ENCODE measurements at places on chromosomes 12 and 14.

DNA sequence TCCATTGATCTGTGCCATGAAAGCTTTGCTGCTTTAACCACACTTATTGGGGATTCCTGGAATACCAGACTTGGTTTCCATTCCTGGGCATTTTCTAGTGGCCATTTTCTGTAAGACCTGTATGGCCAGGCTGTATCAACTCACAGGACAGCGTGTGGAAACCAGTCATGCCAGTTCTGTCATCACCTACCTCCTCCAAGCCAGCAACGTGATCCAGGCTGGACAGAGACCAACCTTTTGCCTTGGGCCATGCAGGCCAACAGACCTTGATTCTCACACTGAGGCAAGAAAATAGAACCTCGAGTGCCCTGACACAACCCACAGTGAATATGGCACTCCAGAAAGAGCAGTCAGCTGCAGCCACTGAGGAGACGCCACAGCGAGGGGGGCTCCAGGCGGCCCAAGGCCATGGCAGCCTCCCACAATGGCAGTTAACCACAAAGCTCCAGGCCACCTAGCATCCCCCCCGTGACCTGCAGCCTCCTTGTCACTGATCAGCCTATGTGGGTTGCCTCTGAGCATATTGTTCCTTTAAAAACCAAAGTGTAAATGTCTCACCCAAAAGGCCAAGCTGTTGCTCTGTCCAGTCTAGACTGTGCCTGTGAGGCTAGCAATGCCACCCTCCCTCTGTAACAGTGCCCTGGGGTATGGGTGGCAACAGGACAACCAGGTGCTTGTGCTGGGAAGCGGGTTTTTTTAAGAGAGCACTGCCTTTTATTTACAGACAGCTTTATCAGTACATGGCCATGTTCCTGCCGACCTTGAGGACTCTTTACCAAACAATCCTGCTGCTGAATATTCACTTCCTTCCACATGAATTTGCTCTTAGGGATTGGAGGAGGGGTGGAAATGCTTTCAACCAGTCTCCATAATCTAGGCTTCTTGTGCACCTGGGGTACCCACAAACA, 168.7 kb upstream of the HIF1A start:
- no peak for DNase-seq

DNA sequence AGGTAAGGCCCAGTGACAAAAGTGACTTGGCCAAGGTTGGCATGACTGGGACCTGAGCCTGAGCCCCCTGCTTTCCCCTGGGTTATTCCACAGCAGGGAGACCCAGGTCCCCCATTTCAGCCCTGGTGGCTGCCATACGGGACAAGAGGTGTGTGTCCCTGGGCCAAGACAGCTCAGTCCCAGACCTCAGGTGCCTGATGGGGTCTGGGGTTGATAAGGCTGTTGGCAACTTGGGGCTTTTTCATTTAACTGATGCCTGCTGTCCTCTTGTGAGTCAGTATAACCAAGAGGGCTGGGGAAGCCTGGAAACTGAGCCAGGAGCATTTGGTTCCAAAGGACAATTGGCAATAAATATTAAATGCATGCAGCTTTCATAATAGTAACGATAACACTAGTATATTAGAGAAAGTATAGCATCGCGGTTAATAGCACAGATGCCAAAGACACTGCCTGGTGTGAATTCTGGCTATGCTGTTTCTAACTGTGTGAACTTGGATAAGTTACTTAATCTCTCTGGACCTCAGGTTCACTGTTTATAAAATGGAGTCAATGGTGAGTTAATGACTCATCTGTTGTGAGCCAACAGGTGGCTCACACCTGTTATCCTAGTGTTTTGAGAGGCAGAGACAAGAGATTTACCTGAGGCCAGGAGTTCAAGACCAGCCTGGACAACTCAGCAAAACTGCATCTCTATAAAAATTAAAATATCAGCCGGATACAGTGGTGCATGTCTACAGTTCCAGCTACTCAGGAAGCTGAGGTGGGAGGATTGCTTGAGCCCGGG, 898 bp downstream of the SDSL start:
- no peak for DNase-seq

DNA sequence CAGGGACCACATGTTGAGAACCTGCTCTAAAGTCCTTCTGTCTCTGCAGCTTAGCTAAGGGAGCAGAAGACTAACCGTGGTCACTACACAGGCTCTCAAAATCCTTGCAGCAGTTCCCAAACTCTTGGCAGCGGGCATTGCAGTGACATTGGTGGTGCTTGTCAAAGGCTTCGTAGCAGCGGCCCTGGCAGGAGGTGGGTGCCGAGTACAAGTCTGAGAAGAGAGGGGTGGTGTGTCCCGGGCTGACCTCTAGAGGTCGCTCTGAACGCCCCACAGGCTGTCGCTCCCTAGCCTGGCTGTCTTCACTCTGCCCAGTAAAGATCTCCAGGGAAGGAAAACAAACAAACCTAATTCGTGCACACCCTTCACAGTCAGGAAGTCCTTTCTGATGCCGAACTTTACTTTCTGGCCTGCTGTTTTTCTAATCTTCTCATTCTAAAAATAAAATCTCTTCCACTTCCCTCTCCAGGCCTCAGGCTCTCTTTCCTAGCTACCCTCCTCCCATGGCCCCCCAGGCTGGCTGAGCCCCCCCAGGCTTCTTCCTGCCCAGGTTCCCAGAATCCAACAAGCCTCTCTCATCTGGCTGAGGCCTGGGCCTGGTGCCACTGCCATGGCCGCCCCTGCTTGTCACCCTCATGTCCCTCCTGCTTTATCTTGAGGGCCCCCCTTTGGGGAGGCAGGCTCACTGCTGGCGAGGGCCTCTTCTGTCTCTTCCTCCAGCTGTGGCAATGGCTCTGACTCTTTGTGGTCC, 7.7 kb downstream of the ENDOU start:
- no peak for DNase-seq

- no peak for DNase-seq
Observed at GRCh38 chr14:52002542-52002941, 13.2 kb downstream of the RTRAF start.

GRCh38 chr12:52356031-52356761, 11.1 kb downstream of the KRT85 start:
- DNase-seq, result no peak

GRCh38 chr12:65963862-65964240, 139.6 kb downstream of the HMGA2 start:
- DNase-seq, result no peak

- no peak for DNase-seq
Observed at GRCh38 chr12:18222699-18223098, 38.6 kb upstream of the PIK3C2G start.

DNA sequence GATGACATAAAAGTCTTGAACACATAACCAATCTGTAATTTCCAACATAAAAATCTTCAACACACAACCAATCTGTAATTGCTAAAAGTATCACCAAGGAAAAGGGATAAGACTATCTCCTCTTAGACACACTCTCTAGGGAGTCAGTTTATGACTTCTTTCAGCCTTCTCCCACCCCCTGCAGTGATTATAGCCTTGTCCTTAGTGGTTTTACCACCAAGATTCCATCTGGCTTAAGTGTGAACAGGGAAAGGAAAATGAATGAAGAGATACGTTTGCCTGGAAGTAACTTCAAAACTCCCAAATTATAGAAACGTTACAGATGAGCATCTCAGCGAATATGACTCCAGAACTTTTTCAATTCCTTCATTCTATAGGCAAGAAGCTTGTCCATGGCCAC, 136.2 kb upstream of the RASSF8 start:
- DNase-seq, result no peak

DNA sequence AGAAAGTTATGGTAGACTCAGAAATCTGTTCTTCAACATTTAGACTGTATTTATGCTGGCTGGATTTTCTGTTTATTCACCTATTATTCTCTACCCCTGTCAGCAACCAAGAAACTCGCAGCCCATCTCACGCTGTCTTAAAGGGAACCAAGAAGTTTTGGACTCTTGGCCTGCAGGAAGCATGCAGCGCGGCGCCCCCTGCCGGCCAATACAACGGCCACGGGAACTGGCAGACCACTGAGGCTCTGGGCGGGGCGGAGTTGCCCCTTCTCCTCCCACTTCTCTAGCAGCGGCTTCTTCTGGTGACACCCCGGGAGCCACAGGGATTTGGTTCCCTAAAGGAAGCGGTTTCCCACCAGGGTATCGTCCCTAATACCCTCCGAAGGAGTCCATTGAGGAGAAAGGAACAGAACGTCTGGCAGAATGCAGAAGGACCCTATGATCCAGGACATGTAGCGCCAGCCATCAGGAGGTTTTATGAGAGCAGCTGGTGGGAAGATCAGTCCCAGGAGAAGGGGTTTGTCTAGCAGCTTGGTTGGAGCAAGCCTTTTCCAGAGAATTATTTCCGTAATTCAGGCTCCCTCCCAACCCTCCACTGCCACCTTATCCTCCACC, 21.0 kb upstream of the RNASE2 start:
- DNase-seq, result no peak

DNA sequence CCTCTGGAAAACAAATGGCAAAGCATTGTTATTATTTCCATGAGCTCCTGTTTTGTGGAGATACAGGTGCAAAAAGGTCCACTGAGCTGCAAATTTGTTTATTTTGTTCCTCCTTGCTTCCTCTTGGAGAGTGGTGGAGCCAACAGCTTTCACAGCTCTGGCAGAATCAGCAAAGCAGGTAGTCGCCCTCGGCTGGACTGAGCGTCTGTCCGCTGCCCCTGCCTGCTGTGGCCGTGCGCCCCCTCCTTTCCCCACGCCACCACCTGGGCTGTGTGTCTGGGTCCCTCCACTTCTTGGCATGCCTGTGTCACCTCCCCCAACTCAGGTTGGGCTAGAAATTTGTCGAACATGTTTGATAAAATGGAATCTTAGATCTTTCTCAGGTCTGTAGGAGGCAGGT, 188.2 kb downstream of the TSPAN9 start:
- DNase-seq, result no peak

GRCh38 chr14:91654836-91655235, 77.0 kb downstream of the CATSPERB start:
- DNase-seq, result no peak

DNA sequence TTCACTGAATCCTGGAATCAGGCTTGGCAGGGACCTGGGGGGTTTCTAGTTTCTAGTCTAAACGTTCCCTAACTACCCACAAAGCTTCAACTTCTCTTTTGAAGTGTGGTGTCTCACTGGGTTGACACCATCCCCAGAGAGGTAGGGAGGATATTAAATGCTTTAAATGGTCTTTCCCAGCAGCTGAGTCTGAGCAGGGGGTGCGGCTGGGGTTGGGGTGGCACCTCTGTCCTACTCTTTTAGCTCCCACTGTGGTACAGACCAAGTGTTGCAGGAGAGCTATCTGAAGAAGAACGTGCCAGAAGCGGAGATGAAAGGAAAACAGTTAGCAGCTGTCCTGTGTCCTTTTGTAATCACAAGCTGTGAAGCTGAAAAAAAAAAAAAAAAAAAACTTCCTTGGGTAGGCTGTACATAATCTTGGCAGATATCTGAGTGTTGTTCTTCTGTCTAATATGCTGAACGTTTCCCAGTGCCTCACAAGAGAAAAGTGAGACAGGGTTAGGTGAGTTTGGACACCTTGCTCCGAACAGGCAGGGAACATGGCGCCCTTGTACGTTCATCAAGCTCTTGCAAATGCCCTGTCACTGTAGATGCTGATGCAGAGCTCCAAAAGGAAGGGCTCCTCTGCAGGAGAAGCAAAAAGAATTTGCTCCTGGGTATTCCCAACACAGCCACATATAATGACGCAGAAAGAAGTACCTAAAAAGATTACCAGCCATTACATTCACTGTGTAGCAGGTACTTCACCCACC, 447.2 kb downstream of the APAF1 start:
- no peak for DNase-seq

DNA sequence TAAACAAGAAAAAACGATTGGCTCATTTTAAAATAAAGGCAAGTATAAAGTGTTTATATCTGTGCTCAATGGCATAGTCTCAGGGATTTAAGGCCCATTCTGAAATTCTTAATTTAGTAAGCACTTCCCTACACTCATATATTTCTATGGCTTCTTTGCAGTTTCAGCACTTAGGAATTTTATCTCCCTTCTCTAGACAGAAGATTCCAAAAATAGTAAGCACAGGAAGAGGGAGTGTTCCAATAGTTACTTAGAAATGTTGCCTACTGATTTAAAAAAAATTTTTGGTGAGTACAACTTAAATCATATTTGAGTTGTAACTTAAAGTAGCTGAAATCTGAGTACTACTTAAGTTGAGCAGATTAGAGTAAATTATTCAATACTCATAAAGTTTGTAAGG, 19.8 kb downstream of the INSM2 start:
- no peak for DNase-seq

GRCh38 chr14:95480109-95480886, 36.2 kb downstream of the SYNE3 start:
- DNase-seq, result no peak

GRCh38 chr12:55420307-55420962, 5.6 kb upstream of the OR6C76 start:
- no peak for DNase-seq

GRCh38 chr12:32811686-32812392, 56.1 kb upstream of the YARS2 start:
- no peak for DNase-seq

- no peak for DNase-seq
Observed at GRCh38 chr12:109174468-109174867, 58.1 kb downstream of the ACACB start.

GRCh38 chr14:68135566-68135965, 316.0 kb downstream of the RAD51B start:
- no peak for DNase-seq

- no peak for DNase-seq
Observed at GRCh38 chr12:123251403-123252076, 18.3 kb downstream of the MTRFR start.

DNA sequence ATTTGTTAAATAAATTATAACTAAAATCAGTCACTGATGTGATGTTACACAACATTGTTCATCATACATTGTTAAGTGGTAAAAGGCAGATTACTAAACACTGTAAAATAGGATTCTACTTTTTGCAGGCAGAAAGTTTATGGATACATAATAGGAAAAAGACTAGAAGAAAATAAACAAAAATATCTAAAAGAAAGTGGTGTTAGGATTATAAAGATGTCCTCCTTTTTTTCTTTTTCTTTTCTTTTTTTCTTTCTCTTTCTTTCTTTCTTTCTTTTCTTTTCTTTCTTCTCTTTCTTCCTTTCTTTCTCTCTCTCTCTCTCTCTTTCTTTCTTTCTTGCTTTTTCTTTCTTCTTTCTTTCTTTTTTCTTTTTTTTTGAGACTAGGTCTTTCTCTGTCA, 39.6 kb upstream of the HELB start:
- DNase-seq, result no peak

- no peak for DNase-seq
Observed at GRCh38 chr12:19683178-19683927, 244.1 kb downstream of the AEBP2 start.

DNA sequence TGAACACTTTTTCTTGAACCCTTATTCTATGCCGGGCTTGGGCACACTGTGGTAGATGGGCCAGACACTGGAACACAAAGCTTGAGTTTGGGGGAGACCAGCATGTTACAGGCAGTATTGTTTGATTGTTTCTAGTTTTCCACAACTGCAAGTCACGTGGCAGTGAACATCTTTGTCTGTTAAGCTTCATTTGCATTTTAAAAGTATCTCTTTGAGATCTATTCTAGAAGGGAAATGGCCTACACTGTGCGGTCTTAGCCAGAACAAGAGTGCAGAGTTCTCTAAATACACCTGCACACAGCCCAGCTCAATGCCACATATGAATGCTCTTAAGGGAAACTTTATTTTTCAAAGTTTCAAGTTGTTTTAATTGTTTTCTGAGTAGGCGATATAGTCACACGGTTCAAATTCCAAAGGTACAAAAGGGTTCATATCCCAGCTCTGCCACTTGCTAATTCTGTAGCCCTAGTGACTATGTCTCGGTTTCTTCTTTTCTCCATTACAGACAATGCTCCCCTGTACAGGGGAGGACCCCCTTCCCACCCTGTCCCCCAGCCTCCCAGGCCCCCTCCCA, 24.9 kb downstream of the RIN3 start:
- DNase-seq, result no peak

- DNase-seq, result no peak
Observed at GRCh38 chr12:32039917-32040575, 66.6 kb upstream of the BICD1 start.

GRCh38 chr12:67721248-67721647, 72.7 kb downstream of the DYRK2 start:
- DNase-seq, result no peak
